ENCODE measurements at places on chromosomes 5 and 9.
A peak's percentile ranks its signal among the peaks of the same experiment; 100 is the strongest.

GRCh38 chr5:1726956-1727355 lies 72.7 kb downstream of the MRPL36 start:
- no peak for DNase-seq

GRCh38 chr9:129835860-129836223 lies 584 bp downstream of the USP20 start:
- peak; percentile 53 for DNase-seq

GRCh38 chr9:99300603-99301002 lies 78.5 kb downstream of the SEC61B start:
- DNase-seq, result no peak

- DNase-seq, result no peak
Observed at GRCh38 chr5:56279979-56280378, 46.8 kb upstream of the ANKRD55 start.

- no peak for DNase-seq
Observed at GRCh38 chr5:172971482-172971881, 12.1 kb upstream of the ATP6V0E1 start.

All from fibroblast of villous mesenchyme (primary cell).